ENCODE measurements at places on chromosomes 7 and 10. TPM values are rescaled to one million over a fixed set of nuclear protein-coding genes. Genes with fewer than 3 reads are reported as not detected.

The LBX1 gene
- not detected for polyA plus RNA-seq

The IGFBP3 gene
- not detected for polyA plus RNA-seq

DNA sequence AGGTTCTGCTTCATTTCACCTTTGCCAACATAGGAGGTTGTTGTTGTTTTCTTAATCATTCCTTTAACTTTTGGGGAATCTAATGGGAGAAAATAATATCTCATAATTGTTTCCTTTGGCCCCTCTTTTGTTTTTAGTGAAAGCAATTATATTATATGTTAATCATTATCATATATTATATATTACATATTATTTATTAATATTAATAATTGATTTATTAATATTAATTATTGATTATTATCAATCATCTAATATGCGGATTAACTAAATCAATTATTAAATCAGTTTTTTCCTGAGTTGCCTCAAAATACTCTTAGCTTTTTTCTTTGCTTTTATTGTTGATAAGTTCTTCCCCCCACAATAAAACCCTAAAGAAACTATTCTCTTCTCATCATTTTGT is 443.8 kb downstream of the GATA3 start:
- no peak for DNase-seq

The TFR2 gene
- 5.9 TPM for polyA plus RNA-seq

The LIPM gene
- not detected for polyA plus RNA-seq

GRCh38 chr10:71821909-71822763 is 28.9 kb downstream of the PSAP start:
- DNase-seq: no peak

The VWDE gene
- polyA plus RNA-seq: 0.03 TPM

The CPN1 gene
- polyA plus RNA-seq: not detected

The FIS1 gene
- 245 TPM for polyA plus RNA-seq

GRCh38 chr7:30225863-30226613 is 58.4 kb upstream of the ZNRF2 start:
- peak; percentile 78 for DNase-seq

DNA sequence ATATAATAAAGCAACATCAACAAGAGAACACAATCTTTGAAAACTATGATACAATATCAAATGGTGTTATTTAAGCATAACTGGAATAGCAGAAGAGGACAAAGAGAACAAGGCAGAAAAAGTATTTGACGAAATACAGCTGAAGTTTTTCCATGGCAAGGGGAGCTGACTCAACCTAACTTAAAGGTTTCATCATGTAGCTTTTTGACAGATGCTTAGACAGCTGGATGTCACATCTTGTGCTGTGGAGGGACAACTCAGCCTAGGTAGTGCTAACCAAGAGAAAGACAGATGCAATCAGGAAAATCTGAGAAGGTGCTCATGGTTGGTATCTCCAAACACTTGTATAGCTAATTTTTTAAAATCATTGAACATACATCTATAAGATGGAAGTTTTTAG is 208.2 kb downstream of the TFEC start:
- DNase-seq: no peak

- no peak for DNase-seq
These were observed 114.3 kb upstream of the ARID5B start for GRCh38 chr10:61787170-61787569.

- DNase-seq: no peak
These were observed 185.8 kb upstream of the GPR26 start for GRCh38 chr10:123480344-123480743.

DNA sequence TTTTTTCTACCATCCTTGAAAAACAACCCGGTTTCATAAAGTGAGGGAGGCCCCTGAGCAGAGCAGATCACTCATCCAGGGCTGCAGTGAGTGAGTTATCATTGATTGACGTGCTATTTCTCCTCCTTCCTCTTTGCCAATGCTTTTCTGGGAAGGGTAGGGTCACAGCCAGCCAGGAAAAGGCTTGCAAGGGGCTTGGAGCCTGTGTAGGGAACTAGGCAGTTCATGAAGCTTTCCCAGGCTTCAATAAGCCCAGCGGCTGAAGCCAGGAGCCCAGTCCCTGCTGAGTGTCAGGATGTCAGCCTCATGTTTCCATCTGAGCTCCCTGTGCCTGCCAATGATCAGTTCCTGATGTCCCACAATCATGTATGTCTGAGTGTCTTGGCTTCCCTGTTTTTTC is 584.7 kb downstream of the GALNT17 start:
- DNase-seq: no peak

DNA sequence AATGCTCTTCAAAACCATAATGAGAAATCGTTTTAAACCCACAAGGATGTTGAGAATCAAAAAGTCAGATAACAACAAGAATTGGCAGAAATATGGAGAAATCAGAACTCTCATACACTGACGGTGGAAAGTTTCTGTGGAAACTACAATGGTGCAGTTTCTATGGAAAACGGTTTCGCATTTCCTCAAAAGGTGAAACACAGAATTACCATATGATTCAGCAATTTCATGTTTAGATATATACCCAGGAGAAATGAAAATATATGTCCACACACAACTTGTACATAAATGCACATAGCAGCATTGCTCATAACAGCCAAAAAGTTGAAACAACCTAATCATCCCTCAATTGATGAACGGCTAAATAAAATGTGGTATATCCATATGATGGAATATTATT is 218.2 kb downstream of the ARL4A start:
- no peak for DNase-seq

DNA sequence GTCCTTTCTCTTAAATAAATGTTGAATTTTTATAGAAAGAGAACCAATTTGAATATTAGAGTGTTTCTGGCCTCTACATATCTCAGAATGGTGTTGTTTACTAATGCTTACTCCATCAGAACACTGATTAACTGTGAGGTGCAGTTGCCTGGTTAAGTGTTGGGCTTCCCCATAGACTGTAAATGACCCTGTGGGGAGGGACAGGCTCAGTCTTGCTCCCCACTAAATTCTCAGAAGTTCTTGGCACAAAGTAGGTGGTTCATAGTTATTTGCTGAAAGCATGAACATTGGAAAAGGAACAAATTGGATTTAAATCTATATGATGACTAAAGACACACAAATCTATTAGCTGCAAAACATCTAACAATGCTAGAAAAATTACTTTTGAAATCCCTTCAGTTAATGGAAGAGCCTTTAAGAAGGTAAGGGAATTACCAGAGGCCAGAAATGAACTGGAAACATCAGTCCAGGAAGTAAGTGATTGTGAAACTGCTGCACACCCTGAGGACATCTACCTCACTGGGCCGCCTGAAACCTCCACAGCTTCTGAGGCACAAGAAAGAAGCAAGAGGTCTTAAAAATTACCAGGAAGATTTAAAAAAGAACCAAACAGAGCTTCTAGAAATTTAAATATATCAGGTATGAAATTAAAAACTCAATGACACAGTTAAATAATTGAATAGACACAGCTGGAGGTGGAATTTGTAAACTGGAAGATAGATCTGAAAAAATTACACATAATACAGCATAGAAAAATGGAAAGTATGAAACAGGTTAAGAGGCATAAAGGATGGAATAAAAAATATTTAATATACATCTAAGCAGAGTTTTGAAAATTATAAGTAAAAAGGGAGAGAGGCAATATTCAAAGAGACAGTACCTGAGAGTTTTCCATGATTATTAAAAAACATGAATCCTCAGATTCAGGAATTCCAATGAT is 17.8 kb upstream of the COMTD1 start:
- DNase-seq: no peak

- no peak for DNase-seq
These were observed 278.8 kb downstream of the CACNA2D1 start for GRCh38 chr7:82164813-82165212.

GRCh38 chr7:91957823-91958222 is 17.2 kb downstream of the AKAP9 start:
- DNase-seq: no peak

The GPR15LG gene
- polyA plus RNA-seq: not detected

DNA sequence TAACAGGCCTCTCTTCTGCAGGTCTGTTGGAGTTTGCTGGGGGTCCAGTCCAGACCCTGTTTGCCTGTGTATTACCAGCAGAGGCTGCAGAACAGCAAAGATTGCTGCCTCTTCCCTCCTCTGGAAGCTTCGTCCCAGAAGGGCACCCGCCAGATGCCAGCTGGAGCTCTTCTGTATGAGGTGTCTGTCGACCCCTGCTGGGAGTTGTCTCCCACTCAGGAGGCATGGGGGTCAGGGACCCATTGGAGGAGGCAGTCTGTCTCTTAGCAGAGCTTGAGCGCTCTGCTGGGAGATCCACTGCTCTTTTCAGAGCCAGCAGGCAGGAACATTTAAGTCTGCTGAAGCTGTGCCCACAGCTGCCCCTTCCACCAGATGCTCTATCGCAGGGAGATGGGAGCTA is 361.1 kb upstream of the NRP1 start:
- DNase-seq: no peak

The HHEX gene
- polyA plus RNA-seq: 96.9 TPM

GRCh38 chr10:112250555-112250954 is 32.6 kb upstream of the TECTB start:
- DNase-seq: no peak

The PROSER2 gene
- not detected for polyA plus RNA-seq

- DNase-seq: no peak
These were observed 589.1 kb upstream of the MGMT start for GRCh38 chr10:128877936-128878335.

The ASB10 gene
- not detected for polyA plus RNA-seq

DNA sequence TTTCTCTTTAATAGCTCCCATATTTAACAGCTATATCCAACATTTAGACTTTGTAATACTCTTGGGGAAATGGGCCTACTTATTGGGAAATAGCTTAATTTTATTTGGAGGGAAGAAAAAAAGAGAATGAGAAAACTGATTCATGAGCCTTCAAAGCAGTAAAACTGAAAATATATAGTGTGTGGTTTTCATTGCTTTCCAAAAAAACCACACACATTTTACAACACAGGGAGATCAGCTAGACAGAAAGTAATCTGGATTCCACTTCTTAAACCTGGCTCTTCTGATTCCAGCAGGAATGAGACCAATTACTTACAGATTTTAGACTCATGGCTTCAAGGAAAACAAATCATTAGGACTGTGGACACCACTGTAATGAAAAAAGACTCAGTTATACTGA is 48.7 kb downstream of the CH25H start:
- DNase-seq: no peak

GRCh38 chr10:18822156-18822555 is 162.9 kb downstream of the ARL5B start:
- DNase-seq: no peak

- no peak for DNase-seq
These were observed 490.6 kb upstream of the FOXK1 start for GRCh38 chr7:4191525-4191924.

DNA sequence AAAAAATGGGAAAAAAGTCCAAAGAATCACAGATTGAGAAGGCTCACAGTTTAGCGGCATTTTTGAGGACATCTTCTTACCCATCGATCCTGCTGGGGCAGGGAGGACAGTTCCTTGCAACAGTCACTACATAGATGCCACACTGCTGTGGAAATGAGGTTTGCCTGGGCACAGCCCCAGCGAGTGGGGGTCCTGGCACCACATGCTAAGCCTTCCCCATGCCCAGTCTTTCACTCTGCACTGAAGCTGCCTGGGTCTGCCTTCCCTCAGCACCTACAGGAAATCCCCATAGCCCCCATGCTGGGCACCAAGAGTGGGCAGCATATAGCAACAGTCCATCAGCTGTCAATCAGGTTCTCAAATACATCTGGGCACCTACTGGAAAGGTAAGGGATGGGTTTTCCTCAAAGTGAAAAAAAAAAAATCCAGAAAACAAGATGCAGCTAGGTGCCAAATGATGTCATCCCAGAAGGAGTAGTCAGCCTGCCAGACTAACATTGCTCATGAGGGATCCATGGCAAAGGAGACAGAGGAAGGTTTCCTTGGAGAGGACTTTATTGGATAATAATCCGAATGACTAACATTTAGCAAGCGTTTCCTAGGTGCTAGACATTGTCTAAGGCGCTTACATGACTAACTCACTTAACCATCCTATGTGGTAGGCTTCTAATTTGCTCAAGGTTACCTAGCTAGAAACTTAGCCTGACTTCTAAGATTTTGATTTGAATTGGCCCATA is 125.7 kb upstream of the CXCL12 start:
- DNase-seq: no peak

The GPNMB gene
- polyA plus RNA-seq: not detected

- DNase-seq: no peak
These were observed 60.2 kb upstream of the CAMK2B start for GRCh38 chr7:44385434-44386138.

DNA sequence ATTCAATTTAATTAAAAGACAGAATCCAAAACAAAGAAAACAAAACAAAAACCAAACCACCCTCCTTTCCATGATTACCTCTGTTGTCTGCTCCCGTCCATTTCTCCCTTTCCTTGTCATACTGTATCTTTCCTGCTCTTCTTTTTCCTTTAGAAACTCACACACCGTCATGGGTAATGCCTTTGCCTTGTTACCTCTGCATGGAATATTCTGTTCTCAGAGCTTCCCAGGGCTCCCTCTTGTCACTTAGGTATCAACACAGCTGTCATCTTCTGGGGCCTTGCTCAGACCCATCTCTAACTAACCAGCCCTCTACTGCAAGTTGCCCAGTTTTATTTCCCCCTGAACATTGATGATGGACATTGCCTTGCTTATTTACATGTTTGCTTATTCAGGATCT is 30.2 kb upstream of the GIMAP8 start:
- no peak for DNase-seq

The CARD11 gene
- polyA plus RNA-seq: 125 TPM

DNA sequence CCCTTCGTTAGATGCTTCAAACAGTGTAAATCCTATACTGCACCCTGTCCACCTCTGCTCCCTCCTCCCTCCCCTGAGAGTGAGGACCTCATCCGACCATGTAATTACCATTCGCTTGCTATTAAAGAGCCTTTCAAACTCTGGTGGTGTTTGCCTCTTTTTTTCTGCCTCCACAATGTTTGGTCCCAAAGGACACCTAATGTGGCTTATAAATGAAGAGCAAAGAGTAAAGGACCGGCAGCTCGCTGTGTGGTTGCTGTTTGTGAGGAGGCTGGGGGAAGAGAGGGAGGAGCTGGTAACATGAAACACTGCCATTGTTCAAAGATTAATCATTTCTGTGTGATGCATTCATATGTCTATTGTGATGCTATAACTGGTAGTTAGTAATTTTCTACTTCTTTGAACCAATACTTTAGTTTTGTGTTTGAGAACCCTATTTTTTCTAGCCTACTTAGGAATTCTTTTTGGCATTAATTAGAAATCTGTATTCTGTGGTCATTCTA is 27.9 kb downstream of the MTURN start:
- no peak for DNase-seq

GRCh38 chr7:131274986-131275385 is 52.7 kb upstream of the MKLN1 start:
- DNase-seq: no peak

GRCh38 chr7:158310924-158311666 is 276.5 kb downstream of the PTPRN2 start:
- DNase-seq: no peak

- peak; percentile 68 for DNase-seq
These were observed 18.0 kb upstream of the HILPDA start for GRCh38 chr7:128437426-128438332.

DNA sequence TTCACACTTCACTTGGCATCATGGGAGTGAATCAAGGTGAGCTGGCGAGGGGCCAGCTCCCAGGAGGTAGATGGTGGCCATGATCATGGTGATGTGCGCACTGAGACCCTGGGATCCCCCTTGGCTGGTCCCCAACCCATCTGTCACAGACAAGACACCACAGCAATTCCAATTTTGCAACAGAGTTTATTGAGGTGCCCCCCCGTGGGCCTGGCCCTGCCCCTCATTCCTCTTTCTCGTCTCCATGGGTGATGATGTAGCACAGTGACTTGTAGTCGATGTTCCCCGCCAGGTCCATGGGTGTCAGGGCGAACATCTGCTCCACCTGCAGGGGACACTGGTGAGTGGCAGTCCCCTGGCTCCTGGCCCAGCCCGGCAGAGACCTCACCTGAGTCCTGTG is 2.4 kb downstream of the MYL7 start:
- no peak for DNase-seq

GRCh38 chr7:150374472-150374871 is 4.7 kb upstream of the ZNF775 start:
- no peak for DNase-seq

The LIPN gene
- not detected for polyA plus RNA-seq
